Vagina (tissue), 2 donors: ENCODE measurements at places on chromosomes 7 and 10.
A peak's percentile ranks its signal among the peaks of the same experiment; 100 is the strongest.

- H3K27me3 ChIP-seq, result no peaks in the 10 kb centered on the region
- no peaks in the 10 kb centered on the region for H3K4me1 ChIP-seq
- no peaks in the 10 kb centered on the region for H3K36me3 ChIP-seq
- no peak for DNase-seq
- H3K4me3 ChIP-seq, result no peak overlapping the region
Measured at GRCh38 chr10:62162261-62162981, 106.2 kb downstream of the RTKN2 start.

- H3K4me3 ChIP-seq, result no peak overlapping the region
- no peaks in the 10 kb centered on the region for H3K27me3 ChIP-seq
- H3K4me1 ChIP-seq, result no peaks in the 10 kb centered on the region
- H3K36me3 ChIP-seq, result no peaks in the 10 kb centered on the region
- no peak for DNase-seq
Measured at GRCh38 chr10:112855134-112855533, 94.9 kb upstream of the TCF7L2 start.

DNA sequence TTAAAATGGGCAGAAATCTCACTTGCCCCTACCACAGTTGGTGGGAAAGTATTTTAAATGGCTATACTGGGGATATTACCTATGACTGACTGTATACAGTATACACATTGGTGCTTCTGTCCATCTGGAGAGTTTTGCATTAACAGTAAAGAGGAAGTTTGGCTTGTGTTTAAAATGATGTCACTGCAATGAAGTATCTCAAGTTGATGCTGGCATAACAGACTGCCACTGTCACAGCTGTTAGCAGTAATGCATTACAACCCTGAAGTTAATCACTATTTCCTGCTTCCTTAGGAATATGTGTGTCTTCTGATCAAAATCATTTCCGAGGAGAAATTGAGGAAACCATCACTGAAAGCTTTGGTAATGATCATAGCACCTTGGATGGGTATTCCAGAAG is 1.9 kb downstream of the DKK1 start:
- H3K4me1 ChIP-seq, result peaks cover 12% of the 10 kb centered on the region
- no peaks in the 10 kb centered on the region for H3K36me3 ChIP-seq
- peak overlapping the region; percentile 61 for H3K4me3 ChIP-seq

DNA sequence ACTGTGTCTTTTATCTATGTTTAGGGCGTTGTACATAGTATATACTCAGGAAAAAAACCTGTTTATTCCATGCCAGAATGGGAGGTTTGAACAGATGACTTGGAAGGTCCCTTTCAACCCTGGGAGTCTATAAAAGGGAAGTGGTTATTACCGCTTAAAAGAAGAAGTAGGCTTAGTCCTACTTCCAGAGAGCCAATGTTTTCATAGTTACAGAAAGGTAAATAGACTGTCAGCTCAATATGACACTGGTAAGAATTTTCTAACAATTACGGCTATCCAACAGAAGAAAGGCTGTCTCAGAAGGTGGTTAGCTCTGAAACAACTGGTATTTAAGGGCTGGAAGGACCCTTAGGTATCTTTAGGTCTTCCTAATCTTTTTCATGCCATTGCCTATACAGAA is 1.1 kb upstream of the TFAM start:
- H3K4me3 ChIP-seq, result peak overlapping the region; percentile 86
- H3K27me3 ChIP-seq, result no peaks in the 10 kb centered on the region
- peak overlapping the region; percentile 90 for H3K27ac ChIP-seq
- H3K4me1 ChIP-seq, result peaks cover 19% of the 10 kb centered on the region
- H3K36me3 ChIP-seq, result peaks cover 6% of the 10 kb centered on the region

DNA sequence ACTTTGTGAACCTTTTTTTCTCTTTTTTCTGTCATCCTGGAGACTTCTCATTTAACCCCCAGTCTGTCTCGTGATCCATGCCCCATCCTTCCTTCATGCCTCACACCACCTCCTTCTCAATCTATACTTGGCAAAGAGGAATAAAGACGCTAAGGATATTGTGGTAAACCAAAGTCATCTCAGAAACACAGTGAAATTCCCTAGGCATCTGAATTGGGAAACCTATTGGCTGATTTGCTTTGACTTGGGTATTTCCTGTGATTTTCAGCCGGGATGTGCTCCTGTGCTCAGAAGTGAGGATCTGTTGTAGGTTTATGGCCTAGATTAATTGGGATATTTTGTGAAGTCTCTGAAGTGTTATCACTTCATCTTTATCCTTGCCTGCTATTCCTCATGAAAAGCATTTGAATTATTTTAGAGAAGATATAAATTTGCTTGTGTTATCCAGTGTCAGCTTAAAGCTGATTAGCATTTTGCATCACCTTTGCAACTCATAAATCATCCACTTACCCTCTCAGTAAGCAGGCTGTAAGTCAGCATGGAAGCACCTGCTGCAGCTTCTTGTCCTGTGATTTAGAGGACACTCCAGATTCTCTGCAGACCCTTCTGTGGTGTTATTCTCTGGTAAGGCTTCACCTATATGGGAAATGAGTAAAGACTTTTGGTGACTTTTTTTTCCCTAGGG is 138.0 kb downstream of the AUTS2 start:
- no peaks in the 10 kb centered on the region for H3K36me3 ChIP-seq
- peaks cover 19% of the 10 kb centered on the region for H3K4me1 ChIP-seq
- no peak overlapping the region for H3K4me3 ChIP-seq

DNA sequence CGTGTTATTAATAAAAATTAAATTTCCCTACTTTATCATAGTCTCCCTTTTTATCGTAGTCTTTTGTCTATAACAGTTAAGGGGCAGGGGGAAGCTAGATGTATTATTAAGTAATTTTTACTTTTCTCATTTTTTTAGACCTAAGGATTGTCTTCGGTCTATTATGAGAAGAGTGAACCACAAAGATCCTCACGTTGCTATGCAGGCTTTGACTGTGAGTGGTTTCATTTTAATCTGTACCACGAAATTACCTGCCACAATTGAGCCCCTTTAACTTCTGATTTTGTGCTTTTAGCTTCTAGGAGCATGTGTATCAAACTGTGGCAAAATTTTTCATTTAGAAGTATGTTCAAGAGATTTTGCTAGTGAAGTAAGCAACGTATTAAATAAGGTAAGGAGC is 40.6 kb downstream of the STAM start:
- H3K27me3 ChIP-seq, result no peaks in the 10 kb centered on the region
- DNase-seq, result no peak
- H3K4me1 ChIP-seq, result no peaks in the 10 kb centered on the region
- no peak overlapping the region for H3K27ac ChIP-seq
- H3K4me3 ChIP-seq, result no peak overlapping the region
